ENCODE measurements at places on chromosomes 2 and 18.

GRCh38 chr2:232374356-232374755, 4.2 kb upstream of the ALPP start:
- DNase-seq = no peak

DNA sequence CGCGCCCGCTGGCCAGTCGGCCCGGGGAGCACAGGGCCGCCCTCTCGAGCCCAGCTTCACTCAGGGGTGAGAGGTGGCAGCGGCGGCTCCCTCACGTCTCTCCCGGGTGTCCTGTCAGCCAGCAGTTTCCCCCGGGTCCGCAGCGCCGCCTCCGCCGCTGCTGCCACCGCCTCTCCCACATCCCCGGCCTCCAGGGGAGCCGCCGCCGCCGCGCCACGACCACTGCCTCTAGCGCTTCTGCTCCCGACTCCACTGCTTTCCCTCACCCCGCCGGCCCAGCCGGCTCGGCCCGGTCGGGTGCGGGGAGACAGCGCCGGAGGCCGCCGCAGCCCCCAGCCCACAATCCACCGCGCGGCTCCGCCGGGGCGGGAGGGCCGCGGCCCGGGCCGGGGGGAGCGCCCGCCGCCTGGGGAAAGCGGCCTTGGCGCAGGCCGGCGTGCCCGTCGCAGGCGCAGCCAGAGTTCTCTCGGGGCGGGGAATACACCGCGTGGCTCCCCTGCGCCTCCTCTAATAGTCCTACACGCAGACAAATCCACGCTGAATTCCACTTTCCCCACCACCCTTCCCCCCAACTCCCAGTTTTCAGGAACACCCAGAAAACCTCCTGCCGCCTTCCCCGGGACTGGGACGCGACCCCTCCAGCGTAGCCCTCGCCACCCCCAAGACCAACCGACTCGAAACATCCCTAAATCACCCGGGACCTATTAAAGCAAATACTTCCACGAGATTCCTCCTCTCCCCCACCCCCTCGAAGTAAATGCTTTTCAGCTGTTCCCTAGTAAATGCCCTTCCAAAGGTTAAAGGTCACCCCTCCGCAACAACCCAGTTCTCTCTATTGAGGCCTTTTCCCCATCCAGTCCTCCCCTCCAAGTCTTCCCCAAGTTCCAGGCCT, at the start of gene VPS54:
TSS of gene VPS54 (minus strand) at position 346 of the 892 bp plus-strand sequence. CDS start 35,429 bp downstream, outside the sequence.
- peak; percentile 25 for DNase-seq

GRCh38 chr2:40028792-40029488, 249.9 kb upstream of the THUMPD2 start:
- no peak for DNase-seq

GRCh38 chr2:236744716-236745115, 175.1 kb downstream of the ACKR3 start:
- no peak for DNase-seq

- no peak for DNase-seq
Measured at GRCh38 chr2:216475767-216476166, 22.9 kb upstream of the RPL37A start.
